ENCODE measurements at places on chromosomes 7 and 10.

DNA sequence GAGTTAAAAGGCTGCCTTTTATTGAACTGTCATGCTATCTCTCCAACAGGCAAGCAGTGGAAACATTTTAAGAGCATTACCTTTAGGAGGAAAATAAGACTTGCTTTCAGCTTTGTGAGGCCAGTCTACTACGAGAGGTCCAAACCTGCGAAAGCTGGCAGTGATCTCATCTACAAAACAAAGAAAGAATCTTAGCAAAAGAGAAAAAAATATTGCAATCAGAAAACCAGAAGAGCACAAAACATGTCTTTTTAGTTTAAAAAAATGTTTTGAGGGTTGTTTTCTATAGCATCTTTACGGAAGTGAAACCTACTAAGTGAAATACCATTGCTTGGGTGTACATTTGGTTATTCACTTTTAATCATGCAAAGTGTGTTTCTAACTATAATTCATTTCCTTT lies 147.9 kb downstream of the CPEB3 start:
- no peak for DNase-seq

DNA sequence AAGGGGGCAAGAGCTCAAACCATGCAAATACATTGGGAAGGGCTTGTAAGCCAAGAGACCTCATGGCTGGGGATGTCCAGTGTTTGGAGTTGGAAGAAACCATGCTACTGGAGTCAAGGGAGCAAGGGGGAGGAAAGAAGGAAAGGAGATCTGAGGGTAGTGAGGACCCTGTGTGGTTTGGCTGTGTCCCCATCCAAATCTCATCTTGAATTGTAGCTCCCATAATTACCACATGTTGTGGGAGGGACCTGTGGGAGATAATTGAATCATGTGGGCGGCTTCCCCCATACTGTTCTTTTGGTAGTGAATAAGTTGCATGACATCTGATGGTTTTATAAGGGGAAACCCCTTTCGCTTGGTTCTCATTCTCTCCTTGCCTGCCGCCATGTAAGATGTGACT lies 56.5 kb upstream of the ADRB1 start:
- DNase-seq, result no peak

GRCh38 chr7:128019288-128019687 lies 11.9 kb downstream of the LRRC4 start:
- DNase-seq, result no peak

- DNase-seq, result no peak
Measured at GRCh38 chr7:128922496-128923410, 12.2 kb upstream of the KCP start.

- no peak for DNase-seq
Measured at GRCh38 chr10:17506856-17507471, 52.6 kb upstream of the ST8SIA6 start.

DNA sequence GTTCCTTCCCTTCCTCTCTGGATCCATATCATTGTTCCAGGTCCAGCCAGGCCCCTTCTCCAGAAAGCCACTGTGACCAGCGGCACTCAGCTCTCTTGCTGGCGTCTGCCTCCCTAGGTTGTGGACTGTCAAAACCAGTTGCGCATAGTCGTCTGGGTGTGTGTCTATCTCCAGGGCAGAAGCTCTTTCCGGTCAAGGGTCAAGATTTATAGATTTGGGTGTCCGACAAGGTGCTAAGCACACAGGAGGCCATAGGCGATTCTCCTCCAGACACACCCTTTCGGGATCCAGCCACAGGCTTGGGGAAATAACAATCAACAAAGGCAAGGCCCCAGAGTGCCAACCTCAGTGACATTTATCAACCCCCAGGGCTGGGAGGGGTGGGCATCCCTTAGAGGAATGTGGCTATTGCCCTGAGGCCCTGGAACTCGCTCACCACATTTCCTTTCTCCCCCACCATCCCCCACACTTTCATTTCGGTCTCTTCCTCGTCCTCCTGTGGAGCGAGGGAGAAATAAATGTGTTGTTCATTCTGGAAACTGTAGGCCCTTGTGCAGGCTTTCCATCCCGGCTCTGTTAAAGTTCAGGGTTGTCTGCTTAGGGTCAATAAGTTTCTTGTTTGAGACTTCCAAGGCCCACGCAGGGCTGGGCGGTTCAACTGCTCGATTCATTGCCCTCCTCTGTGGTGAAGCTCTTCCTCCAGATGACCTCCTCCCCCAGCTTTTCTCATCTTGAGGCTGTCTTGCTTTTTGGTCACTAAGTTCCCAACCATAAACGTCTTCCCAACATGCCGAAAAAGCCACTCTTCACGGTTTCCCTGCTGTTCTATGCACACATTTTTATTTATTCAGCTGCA lies 57.9 kb downstream of the AFAP1L2 start:
- no peak for DNase-seq

DNA sequence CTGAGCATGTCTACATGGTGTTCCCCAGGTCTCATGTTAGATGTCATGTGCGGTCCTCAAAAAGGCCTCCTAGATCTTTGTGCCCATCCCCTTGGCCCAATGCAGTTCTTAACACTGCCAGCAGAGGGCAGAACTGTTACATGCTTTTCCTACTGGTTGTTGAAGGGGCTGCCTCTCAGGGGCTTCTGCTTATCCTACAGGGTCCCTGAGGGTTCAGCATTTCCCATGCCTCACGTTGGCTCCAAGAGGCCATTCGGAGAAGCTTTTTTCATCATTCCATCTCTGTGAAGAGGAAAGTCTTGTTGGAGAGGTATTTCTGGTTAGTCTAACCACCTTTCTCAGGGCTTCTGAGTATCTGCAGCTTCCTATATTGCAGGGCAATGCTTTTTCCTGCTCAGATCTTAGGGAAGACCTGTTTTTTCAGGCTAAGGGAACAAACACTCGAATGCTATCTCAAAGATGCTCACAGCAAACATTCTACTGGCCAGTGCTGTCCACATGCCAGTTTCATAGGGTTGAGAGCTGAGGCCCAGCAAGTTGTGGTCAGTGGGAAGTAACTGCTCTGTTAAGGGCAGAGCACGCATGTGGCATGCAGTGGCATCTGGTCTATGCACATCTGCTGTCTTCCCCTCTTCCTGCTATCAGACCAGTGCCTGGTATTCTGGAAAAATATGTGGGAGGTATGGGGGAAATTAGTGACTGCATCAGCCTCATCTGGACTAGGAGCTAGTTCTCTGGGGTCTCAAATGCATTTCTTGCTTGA lies 31.5 kb downstream of the MBL2 start:
- no peak for DNase-seq

DNA sequence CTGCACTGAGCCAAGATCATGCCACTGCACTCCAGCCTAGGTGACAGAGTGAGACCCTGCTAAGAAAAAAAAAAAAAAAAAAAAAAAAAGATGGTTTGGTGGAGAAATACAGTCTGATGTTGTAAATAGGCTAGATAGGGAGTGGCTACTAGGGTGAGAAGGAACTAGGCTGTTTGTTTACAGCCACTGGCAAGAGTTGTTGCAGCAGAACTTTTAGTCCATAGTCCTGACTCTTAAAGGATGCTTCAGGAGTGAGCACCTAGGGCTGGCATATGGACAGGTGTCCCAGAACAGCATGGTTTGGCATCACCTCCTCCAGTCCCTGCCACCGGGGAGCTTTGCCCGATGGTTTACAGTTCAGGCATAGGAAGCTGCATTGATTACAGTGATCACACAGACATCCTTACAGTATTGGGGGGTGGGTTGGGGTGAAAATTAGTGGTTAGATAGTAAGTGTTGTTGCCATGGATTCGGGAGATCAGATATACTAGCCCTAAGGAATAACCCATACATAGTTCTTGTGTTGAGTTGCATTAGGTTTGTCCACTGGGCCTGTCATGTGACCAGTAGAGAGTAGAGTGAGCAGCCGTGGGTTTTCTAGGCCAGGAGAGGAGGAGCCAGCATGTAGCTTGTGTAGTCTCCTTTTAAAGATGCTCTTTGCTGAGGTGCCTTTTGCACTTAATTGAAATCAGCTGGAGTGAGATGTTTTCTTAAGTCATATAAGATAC lies 35.9 kb downstream of the ZRANB1 start:
- no peak for DNase-seq

DNA sequence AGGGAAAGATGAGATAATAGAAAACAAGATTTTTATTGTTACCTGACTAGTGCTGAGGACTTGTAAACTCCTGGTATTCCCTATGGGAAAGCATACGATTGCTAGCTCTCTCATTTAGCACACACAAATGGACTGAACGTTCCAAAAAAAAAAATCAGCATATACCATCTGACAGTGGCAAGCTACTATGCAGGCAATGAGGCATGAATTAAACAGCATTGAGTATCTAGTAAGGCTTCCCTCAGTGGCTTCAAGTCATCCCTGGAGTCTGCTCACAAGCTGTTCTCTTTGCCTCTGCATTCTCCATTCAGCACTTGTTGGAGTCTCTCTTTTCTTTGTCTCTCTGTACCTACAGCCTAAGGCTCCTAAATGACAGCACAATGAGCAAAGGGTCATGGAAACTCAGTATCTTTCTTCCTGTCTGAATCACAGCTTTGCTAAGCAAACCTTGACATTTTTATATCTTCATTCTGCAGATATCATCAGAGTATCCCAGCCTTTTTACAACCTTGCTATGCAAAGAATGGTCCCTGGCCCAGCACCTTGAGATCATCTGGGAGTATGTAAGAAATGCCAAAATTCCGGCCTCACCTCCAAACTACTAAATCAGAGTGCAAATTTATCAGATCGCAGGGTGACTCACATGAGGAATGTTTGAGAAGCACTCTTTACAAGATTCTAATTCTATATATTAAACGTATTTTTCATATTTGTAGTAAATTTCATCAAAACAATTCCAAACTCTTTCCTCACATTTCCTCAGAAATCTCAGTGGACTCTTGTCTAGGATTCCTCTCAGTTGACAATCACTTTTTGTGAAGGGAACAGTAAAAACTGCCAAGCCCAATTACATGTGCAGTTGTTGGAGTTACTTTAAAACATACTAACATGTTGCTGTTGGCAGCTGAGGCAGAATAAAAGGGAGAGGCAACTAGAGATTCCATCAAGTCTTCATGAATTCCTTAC lies 10.8 kb upstream of the LIPA start:
- DNase-seq, result no peak

DNA sequence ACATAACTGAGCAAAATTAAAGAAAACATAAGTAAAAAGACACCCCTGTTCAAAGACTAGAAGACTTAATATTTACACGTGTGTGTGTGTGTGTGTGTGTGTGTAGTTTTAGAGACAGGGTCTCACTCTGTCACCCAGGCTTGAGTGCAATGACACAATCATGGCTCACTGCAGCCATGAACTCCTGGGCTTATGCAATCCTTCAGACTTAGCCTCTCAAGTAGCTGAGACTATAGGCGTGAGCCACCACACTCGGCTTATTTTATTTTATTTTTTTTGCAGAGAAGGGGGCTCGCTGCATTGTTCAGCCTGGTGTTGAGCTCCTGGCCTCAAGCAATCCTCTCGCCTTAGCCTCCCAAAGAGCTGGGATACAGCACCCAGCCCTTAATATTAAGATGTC lies 90.3 kb downstream of the JMJD1C start:
- DNase-seq, result no peak

GRCh38 chr7:117949232-117949631 lies 76.0 kb upstream of the CTTNBP2 start:
- no peak for DNase-seq

GRCh38 chr10:94631077-94631875 lies 52.3 kb upstream of the CYP2C18 start:
- DNase-seq, result no peak

DNA sequence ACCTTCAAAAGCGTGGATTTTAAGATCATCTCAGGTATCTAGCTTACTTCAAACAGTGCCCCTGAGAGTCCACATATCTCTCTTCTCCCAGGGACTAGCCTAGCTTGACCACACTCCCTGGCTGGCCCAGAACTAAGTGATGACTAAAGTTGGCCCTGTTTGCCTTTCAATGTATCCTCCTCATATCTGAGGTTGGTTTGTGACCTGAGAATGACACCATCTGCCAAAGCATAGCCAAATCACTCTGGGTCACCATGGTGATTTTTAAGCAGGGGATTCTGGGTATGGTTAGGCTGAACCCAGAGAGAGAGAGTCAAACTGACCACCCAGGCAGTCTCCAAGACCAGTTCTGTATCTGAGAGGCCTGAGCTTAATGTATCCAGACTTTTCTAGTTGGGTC lies 16.2 kb downstream of the CNNM1 start:
- DNase-seq, result no peak

- DNase-seq, result no peak
Measured at GRCh38 chr7:121140790-121141189, 152.3 kb downstream of the CPED1 start.

GRCh38 chr10:3105905-3106304 lies 38.6 kb downstream of the PFKP start:
- DNase-seq, result no peak

DNA sequence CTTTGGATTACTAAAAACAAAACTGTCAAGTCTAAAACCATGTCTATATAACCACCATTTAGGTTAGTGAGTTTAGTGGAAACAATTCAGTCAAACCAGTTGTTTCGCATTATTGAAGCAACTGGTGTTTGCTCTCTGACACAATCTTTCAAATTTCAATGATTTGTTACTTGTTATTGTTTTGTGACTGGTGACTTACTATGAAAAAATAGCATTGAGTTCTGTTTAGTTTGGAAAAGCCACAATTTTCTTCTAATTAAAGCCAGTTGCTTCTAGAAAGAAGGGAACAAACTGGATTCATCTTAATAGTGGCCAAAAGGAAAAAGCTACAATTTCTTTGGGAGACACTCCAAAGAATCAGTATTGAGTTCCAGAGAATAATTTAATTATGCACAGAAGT lies 30.4 kb downstream of the LAMB4 start:
- DNase-seq, result no peak

GRCh38 chr7:143391462-143392404 lies 10.6 kb downstream of the ZYX start:
- no peak for DNase-seq

GRCh38 chr10:87659571-87660483 lies at the start of gene PAPSS2:
TSS of gene PAPSS2 (plus strand) at chr10:87659878. CDS start at chr10:87659982, 104 bp downstream.
- no peak for DNase-seq

DNA sequence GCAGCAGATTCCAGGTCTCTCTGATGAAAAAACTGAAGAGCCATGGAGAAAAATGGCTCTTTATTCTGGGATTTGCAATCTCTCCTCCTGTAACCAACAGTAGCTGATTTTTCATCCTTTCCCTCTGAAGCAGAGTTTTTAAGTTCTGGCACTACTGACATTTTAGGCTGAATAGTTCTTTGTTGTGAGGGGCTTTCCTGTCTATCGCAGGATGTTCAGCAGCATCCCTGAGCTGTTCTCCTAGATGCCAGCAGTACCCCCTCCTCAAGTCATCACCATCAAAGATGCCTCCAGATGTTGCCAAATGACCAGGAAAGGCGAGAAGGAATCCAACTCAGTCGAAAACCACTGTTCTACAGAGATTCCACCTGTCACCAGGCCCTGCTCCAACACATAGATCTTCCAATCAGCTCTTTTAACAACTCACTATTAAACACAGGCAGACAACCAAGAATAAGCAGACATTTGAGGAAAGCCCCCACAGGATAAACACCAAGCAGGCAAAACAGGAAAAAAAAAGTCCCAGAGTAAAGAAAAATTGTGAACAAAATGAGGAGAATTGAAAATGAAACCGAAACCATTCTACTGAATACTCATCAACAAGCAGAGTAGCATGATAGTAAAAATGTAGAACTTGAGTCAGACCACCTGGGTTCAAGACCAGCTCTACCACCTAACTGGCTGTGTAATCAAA lies 124.8 kb downstream of the MPP7 start:
- no peak for DNase-seq
